ENCODE measurements at places on chromosomes 2 and 18.

DNA sequence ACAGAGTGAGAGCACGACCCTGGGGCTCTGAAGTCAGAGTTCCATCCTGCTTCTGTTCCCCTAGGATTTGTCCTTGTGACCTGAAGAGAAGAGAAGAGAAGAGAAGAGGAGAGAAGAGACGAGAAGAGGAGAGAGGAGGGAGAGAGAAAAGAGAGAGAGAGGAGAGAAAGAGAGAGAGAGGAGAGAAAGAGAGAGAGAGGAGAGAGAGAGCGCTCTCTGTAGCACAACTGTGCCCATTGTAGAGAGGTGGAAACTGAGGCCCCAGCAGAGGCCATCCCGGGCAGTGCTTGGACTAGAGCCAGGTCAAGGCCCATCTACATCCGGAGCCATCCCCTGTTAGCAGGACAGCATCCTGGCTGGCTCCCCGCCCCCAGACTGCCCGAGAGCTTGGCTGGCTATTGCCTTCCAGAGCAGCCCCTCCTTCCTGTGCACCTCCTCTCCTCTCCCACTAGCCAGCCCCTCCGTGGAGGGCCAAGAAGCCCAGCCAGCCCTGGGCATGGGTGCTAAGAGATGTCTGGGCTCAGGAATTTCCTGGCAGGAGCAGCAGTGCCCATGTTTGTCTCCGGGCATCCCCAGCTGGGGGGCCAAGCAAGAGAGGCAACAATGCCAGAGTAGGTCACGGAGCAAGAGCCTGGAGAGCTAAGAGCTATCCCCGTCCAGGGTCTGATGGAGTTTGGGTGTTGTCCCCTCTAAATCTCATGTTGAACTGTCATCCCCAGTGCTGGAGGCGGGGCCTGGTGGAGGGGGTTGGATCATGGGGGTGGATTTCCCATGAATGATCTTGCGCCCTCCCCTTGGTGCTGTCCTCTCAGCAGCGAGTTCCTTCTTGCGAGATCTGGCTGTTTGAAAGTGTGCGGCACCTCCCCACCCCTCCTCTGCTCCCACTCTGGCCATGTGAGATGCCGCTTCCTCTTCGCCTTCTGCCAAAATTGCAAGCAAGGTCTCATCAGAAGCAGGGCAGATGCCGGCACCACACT lies 18.2 kb upstream of the GPR55 start:
- no peak for DNase-seq

DNA sequence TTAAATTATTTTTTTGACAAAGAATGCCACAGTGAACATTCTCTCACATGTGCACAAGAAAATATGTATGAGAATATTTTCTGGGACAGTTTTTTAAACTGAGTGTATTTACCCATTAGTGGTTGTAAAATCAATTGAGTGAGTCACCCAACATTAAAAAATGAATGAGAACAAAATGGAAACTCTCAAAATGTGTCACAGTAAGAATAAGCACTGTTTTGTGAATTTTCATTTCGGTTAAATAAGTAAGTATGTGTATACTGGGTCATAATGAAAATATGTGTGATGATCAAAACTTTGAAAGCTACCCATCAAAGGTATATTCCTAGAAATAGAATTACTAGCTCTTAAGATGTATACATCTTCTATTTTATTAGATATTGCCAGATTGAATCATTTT lies 11.6 kb downstream of the BABAM2 start:
- no peak for DNase-seq

DNA sequence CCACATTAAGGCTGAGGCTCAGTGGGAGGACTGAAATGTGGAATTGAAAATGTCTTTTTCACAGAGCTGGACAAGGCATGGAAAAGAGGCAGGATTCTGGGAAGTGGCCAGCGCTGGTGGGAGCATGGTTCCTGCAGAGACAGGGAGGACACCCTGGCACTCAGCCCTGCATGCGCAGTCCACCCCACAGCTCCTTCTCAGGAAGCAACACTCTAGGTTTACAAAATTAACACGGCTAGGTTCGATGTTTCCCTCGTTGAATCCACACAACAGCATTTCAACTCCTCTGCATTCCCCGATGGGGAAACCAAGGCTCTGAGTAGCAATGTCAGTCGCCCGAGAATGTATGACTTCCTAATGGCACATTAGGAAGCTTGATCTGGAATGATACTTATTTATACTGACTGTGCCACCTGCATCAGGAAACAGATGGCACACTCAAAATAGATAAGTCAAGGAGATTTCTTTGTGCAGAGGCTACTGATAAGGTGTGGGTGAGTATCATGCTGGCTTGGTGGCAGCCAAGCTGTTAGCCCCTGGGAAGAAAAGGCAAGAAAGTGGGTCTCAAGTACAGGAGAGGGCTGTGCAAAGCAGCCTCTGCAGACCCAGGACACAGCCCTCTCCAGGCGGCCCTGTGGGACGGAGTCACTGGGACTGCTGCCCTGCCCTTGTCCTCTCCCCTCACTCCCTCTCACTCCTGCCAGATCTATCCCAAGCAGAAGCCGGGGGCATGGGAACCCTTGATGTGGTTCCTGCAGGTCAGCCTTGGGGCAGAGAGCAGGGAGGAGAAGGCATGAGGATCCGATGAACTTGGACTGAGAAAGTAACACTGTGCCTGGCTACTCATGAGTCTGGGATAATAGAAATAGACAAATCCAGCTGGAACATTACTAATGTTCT lies 158.4 kb upstream of the FHL2 start:
- DNase-seq: peak; percentile 14

DNA sequence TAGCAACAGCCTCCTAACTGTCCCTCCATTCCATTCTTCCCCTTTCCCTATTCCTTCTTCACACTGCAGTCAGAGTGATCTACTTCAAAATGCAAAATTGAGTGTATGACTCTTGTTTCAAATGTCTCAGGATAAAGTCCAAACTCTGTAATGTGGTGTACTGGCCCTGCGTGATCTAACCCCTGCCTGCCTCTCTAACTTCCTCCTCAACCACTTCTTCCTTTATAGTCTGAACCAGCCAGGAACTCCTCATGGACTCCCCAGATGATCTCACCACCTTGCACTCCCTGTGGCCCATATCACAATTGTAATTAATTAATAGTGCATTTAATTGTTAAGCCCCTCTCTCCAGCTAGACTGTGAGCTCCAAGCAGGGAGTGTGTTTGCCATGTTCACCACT lies 3.1 kb upstream of the B3GNT2 start:
- no peak for DNase-seq

- no peak for DNase-seq
Observed at GRCh38 chr2:166088634-166089033, 39.2 kb downstream of the SCN1A start.

- DNase-seq: no peak
Observed at GRCh38 chr18:34121200-34121721, 103.5 kb downstream of the NOL4 start.

GRCh38 chr18:8967573-8967972 lies 134.9 kb upstream of the NDUFV2 start:
- no peak for DNase-seq

DNA sequence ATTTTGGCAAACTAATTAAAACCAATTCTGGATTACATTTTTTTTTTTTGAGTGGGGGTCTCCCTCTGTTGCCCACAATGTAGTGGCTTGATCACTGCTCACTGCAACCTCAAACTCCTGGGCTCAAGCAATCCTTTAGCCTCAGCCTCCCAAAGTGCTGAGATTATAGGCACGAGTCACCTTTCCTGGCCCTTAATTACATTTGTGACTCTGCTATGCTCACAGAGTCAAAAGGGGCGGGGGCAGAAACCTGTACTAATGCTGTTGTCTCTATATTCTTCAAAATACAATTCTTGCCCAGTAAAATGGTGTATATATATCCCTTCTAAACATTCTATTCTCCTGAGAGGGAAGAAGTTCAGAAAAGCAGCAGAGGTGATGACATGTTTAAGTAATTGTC lies 23.2 kb downstream of the PRKD3 start:
- no peak for DNase-seq

DNA sequence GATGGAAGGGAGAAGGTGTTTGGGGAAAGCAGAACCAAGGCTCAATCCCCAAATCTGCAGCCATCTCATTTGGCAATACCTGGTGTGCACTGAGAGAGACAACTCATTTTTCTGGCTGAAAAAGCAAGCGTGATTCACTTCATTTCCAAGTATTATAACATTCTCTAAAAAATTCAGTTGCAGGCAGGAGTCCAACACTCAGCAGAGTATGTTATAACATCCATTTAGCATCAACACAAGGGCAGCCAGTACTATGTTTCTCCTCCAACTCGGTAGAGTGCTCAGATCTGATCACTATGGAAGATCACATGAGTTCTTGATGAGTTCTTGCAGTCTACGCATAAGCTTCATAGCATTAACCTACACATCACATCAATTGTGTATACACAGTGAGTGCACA lies 99.4 kb upstream of the PID1 start:
- DNase-seq: no peak

GRCh38 chr2:64799592-64800252 lies 146.0 kb upstream of the SERTAD2 start:
- DNase-seq: peak; percentile 1

DNA sequence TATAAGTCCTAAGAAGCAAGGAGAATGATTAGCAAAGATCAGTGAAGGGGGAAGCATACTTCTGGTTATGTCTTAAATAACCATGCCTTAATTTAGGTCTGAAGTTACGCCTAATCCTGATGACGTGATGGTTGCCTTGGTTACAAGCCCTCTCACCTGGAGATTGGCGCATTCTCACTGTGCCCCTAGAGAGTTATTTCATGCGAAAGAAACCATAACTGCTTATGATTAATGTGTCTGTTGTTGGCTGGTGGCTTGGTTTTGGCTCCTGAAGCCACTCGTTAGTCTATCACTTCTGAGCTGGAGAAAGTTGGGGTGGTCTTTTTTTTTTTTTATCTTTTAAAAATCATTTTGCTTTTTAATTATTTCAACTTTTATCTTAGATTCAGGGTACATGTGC lies 47.0 kb downstream of the TNFRSF11A start:
- peak; percentile 81 for DNase-seq

DNA sequence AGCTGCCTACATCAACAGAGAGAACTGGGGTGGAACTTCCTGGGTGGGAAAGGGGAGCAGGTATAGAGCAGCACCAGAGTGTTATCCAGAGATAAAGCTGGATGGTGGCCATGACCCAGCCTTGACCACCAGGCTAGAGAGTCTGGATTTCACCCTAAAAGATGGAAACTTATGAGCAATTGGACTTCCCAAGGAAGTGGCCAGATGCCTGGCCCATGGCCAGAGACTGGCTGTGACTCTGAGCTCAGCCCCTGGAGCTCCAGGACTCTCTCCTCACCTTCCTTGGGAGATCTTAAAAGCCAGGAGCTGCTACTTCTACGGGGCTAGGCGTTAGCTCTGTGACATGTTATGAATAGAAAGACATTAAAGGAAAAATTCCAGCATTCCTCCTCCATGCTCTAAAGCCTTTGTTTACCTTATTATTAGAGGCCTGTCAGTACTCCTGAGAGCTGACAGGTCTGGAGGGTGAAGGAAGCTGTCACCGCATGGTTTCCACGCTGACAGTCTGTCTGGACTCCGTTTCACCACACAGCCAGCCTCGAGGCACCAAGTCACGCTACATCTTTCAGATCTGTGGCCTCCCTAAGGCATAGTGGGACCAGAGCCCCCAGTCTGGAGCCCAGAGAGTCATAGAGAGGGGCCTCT lies 260.0 kb upstream of the SIX2 start:
- no peak for DNase-seq

GRCh38 chr2:73043276-73043675 lies 28.2 kb downstream of the SFXN5 start:
- DNase-seq: no peak

DNA sequence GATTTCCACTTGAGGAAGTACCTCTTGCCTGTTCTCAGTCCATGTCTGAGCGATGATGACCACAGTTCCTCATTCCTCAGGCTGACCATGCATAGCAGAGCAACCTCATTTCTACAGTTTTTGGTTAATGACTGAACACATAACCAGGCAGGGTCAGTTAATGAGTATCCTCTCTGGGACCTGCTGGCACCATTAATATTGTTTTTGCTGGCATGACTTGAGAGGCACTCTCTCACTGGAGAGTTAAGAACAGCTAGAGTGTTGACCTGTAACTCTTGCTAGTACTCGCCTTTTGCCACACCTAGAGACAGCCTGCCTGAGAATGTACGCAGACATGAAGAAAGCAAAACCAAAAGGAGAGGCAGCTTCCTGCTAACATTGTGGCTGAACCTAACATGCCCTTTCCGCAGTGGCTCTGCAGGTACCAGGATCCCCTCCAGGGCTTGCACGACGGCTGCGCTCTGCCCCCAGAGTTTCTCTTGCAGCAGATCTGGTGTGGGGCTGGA lies 23.9 kb downstream of the PECR start:
- DNase-seq: no peak

GRCh38 chr2:52054824-52055223 lies 1022.9 kb upstream of the NRXN1 start:
- no peak for DNase-seq

DNA sequence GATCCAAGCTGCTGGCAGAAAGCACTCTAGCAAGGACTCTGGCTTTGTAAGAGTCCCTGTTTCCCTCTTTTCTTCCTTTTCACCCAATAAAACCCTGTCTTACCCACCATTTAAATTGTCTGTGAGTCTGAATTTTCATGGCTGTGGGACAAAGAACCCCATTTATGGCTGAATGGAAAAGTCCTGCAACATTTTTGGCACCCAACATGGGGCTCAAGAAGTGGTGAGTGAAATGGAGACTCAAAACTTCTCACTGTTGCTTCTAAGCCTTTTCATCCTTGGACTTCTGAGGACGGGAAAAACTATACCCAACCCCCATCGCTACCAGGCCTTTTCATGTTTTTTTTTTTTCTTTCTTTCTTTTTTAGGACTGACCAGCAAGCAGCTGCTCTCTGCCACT lies 329.5 kb upstream of the CWC22 start:
- DNase-seq: no peak

- DNase-seq: no peak
Observed at GRCh38 chr18:3453540-3454364, 3.8 kb downstream of the TGIF1 start.

- DNase-seq: no peak
Observed at GRCh38 chr2:25190536-25190935, 22.2 kb upstream of the POMC start.

GRCh38 chr18:8721716-8722115 lies 16.4 kb downstream of the MTCL1 start:
- no peak for DNase-seq

DNA sequence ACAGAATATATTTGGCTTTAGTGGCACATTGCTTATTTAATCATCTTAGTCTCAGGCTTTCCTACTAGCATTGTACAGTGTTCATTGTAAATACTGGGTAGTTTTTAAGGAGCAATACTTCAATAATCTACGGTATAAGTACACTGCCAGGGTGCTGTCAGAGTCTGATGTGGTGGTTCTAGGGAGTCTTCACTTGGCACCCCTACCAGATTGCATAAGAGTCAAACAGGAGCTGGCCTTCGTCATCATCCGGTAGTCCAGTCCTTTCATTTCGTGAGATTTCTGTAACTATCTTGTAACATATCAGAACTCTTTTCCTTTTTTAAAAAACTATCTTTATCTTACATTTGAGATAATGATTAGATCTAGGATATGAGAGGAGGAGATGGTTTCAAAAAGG lies 91.1 kb downstream of the ZNF532 start:
- DNase-seq: no peak

GRCh38 chr2:122056853-122057252 lies 301.4 kb downstream of the TSN start:
- no peak for DNase-seq
